Fibroblast of villous mesenchyme (primary cell): ENCODE measurements at places on chromosomes 3 and 15.

DNA sequence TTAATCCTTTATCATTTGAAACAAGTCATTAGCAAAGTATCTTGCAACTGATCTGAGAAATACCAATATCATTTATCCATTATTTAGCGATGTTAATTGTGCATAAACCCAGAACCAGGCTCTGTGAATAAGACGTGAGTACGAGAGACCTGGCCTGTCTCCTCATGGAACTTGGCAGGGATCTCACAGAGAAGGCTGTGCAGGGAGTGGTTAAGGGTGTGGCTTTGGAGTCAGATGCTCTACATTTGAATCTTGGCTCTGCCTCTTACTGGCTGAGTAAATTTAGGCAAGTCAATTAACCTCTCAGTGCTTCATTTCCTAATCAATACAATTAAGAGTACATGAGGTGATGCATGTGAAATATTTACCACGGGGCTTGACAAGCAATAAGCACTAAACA is 39.9 kb upstream of the TBL1XR1 start:
- no peak for DNase-seq

DNA sequence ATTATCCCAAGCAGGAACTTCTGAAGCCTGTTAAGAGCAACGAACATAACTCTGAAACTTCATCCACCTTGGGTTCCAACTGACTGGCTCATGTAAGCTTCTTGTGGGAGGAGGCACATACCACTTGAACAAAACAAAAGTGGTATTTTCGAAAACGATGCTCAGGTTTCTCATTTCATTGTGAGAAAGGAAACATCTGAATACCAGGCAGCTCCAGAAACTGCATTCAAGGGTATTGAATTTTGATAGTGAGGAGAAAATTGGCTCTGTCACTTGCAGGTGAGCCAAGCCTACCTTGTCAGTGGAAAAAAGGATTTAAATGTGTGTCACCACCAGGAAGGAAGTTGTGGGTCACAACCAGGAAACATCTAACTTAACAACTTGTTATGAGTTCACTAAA is 218.1 kb upstream of the SATB1 start:
- DNase-seq, result no peak

DNA sequence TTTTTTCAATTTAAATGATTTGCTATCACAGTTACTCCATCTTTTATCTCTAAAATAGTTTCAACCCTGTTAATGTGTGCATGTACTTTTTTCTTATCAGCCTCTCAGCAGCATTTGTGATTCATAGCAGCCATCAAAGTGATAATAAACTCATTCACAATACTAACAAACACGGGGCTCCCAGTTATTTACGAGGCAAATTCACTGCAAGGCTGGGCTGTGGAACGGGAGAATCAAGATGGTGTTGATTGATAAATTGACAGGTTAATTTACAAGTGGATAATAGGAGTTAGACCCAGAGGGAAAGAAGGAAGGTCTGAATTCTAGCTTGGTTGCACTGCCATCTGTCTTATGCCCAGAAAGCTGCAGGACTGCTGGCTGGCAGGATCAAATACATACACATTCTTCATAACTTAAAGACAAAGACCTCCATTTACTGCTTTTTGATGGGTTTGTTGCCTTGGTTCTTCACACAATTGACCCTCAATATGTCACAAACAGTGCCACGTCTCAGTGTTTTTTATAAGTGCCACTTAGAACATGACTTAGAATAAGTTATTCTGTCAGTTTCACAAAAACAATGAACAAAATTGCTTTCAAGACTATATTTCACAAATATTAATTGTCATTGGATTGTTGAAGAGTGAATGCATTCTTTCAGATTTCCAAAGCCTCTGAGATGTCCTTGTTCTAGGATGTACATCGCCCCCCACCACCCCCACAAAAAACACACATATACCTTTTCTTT is 562.8 kb downstream of the NR2F2 start:
- peak; percentile 39 for DNase-seq

DNA sequence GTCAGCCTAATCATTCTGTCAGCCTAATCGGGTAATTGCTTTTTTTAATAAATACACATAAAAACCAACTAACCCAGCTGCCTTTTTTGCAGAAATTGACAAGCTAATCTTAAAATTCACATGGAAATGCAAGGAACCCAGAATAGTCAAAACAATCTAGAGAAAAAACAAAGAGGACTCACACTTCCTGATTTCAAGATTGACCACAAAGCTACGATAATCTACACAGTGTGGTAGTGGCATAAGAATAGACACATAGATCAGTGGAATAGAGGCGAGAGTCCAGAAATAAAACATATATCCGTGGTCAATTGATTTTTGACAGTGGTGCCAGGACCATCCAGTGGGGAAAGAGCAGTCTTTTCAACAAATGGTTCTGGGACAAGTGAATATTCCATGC is 2.4 kb upstream of the C3orf20 start:
- DNase-seq, result no peak

DNA sequence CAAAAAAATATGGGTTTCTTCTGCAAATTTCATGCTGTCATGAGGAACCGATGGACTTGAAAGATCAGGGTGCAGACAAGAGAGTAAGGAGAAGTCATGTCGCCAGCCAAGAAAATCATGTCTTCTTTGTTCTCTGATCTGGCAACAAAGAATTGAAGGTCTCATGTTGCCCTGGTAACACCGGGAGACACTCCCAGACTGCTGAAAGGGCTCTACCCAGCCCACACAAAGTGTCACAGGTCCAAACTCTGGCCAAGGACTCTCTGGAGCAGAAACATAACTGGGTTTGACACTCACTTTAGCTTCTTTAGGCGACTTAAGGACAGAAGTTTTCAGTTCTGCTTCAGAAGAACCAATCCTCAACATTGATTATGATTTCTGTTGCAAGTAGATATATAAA is 42.9 kb downstream of the SIDT1 start:
- no peak for DNase-seq

- DNase-seq, result no peak
Observed at GRCh38 chr15:27679731-27680471, 419.2 kb downstream of the OCA2 start.
